HT1080 (cell line): ENCODE measurements at places on chromosomes 4 and X. TPM values are rescaled to one million over a fixed set of nuclear protein-coding genes. Genes with fewer than 3 reads are reported as not detected.

GRCh38 chr4:36308150-36308549 lies 26.7 kb downstream of the DTHD1 start:
- DNase-seq = no peak

DNA sequence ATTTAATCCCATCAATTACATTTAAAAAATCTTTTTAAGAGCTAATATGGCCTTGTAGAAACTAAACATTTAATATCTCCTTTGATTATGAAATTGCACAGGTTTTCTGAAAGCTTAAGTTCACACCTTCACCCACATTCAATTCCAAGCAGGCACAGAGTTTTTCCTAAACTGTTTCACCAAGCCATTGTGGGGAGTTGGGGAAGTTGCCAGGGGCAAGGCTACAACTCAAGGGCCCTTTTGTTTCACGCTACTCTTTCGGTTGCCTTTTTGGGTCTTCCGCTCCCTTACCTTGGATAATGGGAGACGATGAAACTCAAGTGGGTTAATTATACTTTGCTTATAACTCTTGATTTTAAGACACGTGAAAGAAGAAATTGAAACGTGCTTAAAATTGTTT lies 33.3 kb downstream of the APBB2 start:
- no peak for DNase-seq

The SLC25A5 gene
- total RNA-seq = 363 and 485 TPM in 2 replicates

The GAB3 gene
- 6.9 and 17.5 TPM in 2 replicates for total RNA-seq

The GABRE gene
- 3.7 and 4.7 TPM in 2 replicates for total RNA-seq

The PABPC1L2A gene
- not detected in 2 replicates for total RNA-seq

The PCDH19 gene
- not detected in 2 replicates for total RNA-seq

- no peak for DNase-seq
These were observed 89.4 kb upstream of the TLL1 start for GRCh38 chr4:165783626-165784025.

- no peak for DNase-seq
These were observed 225.8 kb upstream of the SFRP2 start for GRCh38 chr4:154014407-154015321.

DNA sequence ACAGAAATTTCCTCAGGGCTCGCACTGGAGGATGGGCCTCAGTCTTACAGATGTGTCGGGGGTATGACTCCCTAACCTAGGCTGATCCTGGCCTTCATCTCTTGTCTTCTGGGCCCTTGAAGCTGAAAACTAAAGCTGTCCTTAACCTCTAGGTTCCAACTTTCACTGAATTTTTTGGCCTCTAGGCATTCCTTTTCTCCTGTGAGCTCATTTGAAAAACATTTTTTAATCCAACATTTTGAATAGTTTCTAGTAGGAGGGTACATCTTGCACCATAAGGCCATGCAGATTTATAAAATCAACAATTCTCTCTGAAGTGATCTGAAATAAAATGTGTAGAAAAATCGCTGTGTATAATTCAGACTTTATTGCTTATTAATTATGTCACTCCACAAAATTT lies 19.7 kb downstream of the RWDD4 start:
- DNase-seq = no peak

The NAA15 gene
- total RNA-seq = 71.0 and 74.4 TPM in 2 replicates

GRCh38 chr4:175658661-175659060 lies 153.4 kb downstream of the GPM6A start:
- DNase-seq = no peak

The NEUROG2 gene
- 0.03 and 0.05 TPM in 2 replicates for total RNA-seq

DNA sequence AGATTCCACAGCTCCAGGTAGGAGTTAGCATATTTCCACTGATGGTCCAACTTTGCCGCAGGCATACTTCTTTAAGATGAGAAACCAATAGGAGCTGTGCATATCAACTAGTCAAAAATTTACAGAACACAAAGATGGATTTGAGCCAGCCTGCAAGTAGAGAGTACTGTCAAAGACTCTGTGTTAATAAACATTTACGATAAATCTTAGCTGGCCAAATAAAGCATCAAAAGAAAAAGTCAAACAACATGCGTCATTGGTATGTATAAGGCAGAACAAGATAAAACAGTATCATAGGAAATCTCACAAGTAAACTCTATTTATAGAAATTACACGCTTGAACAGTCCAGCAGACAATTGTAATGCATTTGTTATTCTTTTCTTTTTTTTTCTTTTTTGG lies 907.4 kb upstream of the AGA start:
- DNase-seq = no peak

The FAM241A gene
- 3.6 and 4.8 TPM in 2 replicates for total RNA-seq

The STATH gene
- total RNA-seq = not detected in 2 replicates

GRCh38 chrX:53262918-53263394 lies 18.4 kb downstream of the IQSEC2 start:
- peak; percentile 85 for DNase-seq

DNA sequence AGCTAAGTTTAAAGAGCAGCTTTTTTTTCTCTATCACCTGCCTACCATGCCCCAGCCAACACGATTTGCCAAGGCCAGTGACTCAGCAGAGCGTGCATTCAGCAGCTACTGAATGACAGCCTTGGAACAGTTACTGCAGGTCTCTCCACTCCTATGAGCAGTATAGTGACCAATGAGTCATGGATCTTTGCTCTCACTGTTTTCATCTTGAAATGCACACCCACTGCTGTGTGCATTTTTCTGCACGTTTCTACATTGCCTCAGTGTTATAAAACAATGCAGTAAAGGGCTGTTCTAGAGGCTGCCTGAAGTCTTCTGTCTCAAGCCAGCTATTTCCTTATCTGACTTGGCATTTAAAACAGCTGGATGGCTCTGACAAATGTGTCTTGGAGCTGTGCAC lies 66.0 kb upstream of the C4orf54 start:
- DNase-seq = peak; percentile 90

DNA sequence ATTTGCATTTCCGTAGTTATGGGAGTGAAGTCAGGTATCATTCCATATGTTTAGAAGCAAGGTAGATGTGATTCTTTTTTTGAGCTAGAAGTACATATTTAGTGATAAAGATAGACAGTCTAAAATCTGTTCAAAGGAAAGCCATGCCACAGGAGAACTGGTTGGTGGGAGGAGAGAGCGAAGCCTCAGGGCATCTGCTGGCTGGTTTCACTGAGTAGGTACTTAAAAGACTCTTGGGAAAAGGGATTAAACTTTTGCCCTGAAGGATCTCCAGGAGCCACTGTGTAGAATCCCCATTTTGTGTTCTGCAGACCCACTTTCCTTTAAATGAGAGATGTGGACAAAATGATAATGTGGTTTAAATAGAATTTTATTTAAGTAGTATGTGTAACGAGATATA lies 89.6 kb downstream of the SHROOM2 start:
- no peak for DNase-seq

The BEX3 gene
- total RNA-seq = 198 and 210 TPM in 2 replicates
